ENCODE measurements at places on chromosomes 13 and 19.

DNA sequence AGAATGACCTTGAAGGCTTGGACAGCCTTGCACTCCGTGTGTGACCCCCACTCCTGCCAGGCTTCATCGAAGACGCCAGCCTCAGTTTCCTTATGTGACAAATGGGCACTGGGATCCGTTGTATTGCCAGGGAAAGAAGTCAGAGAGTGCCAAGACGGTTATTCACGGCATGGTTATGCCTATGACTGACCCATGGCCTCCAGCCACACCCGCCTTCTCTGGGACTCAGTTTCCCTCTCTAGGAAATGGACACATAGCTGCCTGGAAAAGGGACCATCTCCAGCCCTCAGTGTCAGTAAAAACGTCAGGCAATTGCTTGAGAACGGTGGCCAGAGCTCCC is 915 bp upstream of the UBE2S start:
- DNase-seq, result no peak

DNA sequence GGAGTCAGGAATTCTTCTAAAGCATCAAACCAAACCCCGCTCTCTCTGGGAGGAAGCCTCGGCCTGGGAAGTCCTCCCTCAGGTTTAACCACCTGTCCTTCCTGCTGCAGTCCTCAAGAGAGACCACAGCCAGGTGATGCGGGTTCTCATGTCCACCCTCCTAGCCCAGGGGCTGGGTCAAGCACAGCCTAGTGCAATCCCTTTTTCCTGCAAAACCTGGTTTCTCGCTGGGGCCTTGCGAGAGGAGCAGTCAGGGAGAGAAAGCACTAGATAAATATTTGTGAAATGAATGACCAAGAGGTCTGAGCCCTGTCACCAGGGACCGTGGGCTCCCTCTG is 2.4 kb downstream of the SLC8A2 start:
- DNase-seq, result no peak

GRCh38 chr19:38072776-38073750 is 151.0 kb downstream of the DPF1 start:
- no peak for DNase-seq

GRCh38 chr13:43041369-43041921 is 18.1 kb downstream of the DNAJC15 start:
- no peak for DNase-seq

GRCh38 chr13:51887468-51887867 is 25.7 kb downstream of the CCDC70 start:
- no peak for DNase-seq
